ENCODE measurements at places on chromosomes 7 and 10. TPM values are rescaled to one million over a fixed set of nuclear protein-coding genes. Genes with fewer than 3 reads are reported as not detected.

The SPDYE2B gene
- not detected for polyA plus RNA-seq

The SPRN gene
- polyA plus RNA-seq: 0.19 TPM

The DUSP5 gene
- polyA plus RNA-seq: 18.7 TPM

The GAD2 gene
- not detected for polyA plus RNA-seq

The CTBP2 gene
- polyA plus RNA-seq: 49.8 TPM

The PAX4 gene
- not detected for polyA plus RNA-seq

The SFTPA1 gene
- not detected for polyA plus RNA-seq

The PAX2 gene
- polyA plus RNA-seq: not detected

The GIMAP6 gene
- 30.3 TPM for polyA plus RNA-seq

The CPN1 gene
- polyA plus RNA-seq: 0.05 TPM

The OGDHL gene
- 0.87 TPM for polyA plus RNA-seq

The STEAP1 gene
- polyA plus RNA-seq: 8.1 TPM

The PAPOLB gene
- 0.04 TPM for polyA plus RNA-seq

The ACSM6 gene
- 0.42 TPM for polyA plus RNA-seq

The TMEM196 gene
- polyA plus RNA-seq: 0.05 TPM

The HPSE2 gene
- 46.3 TPM for polyA plus RNA-seq

The TEX47 gene
- not detected for polyA plus RNA-seq

The PRSS37 gene
- polyA plus RNA-seq: not detected

The DLX5 gene
- 0.20 TPM for polyA plus RNA-seq

The ZNF804B gene
- polyA plus RNA-seq: not detected

The GIMAP2 gene
- polyA plus RNA-seq: 10.1 TPM

The GPNMB gene
- 62.2 TPM for polyA plus RNA-seq

The HBP1 gene
- polyA plus RNA-seq: 68.2 TPM

The PCBD1 gene
- polyA plus RNA-seq: 95.0 TPM

The CLCN1 gene
- polyA plus RNA-seq: 0.05 TPM

The NEUROD6 gene
- polyA plus RNA-seq: not detected

The CHAT gene
- 0.14 TPM for polyA plus RNA-seq

The KEL gene
- polyA plus RNA-seq: 0.18 TPM

The ELOVL3 gene
- 0.29 TPM for polyA plus RNA-seq

The ABCB1 gene
- polyA plus RNA-seq: 4.3 TPM

The CPED1 gene
- polyA plus RNA-seq: 33.4 TPM

The NPSR1 gene
- polyA plus RNA-seq: not detected

The FLNC gene
- 336 TPM for polyA plus RNA-seq

The SH2D4B gene
- not detected for polyA plus RNA-seq

The VIPR2 gene
- 7.8 TPM for polyA plus RNA-seq

The INMT gene
- 12.8 TPM for polyA plus RNA-seq

The LLCFC1 gene
- polyA plus RNA-seq: not detected

The SFRP4 gene
- polyA plus RNA-seq: 2.2 TPM

The FFAR4 gene
- 0.25 TPM for polyA plus RNA-seq

The ENTPD1 gene
- polyA plus RNA-seq: 53.8 TPM

The PSTK gene
- 3.1 TPM for polyA plus RNA-seq

The CALML5 gene
- polyA plus RNA-seq: not detected

The ACSL5 gene
- 20.2 TPM for polyA plus RNA-seq

The DBNL gene
- polyA plus RNA-seq: 111 TPM

The LBX1 gene
- polyA plus RNA-seq: not detected

The MYL10 gene
- 0.38 TPM for polyA plus RNA-seq

The TYW1B gene
- 2.6 TPM for polyA plus RNA-seq

The CHST15 gene
- 7.8 TPM for polyA plus RNA-seq

The NEURL1 gene
- polyA plus RNA-seq: 27.8 TPM

The FAM131B gene
- 3.2 TPM for polyA plus RNA-seq

The ADAM8 gene
- polyA plus RNA-seq: 5.7 TPM

The FGFBP3 gene
- 1.6 TPM for polyA plus RNA-seq
